ENCODE measurements at places on chromosomes 11 and 22. TPM values are rescaled to one million over a fixed set of nuclear protein-coding genes. Genes with fewer than 3 reads are reported as not detected.

Gene RGL4
- 24.6 TPM for total RNA-seq

Gene MMP12
- not detected for total RNA-seq

Gene C22orf42
- not detected for total RNA-seq

Gene PRR5L
- total RNA-seq, result 7.6 TPM

Gene GSTT2B
- not detected for total RNA-seq

Gene CASP12
- not detected for total RNA-seq

Gene RFPL2
- 0.47 TPM for total RNA-seq

Gene RTN4R
- total RNA-seq, result 0.36 TPM

Gene MRGPRX3
- not detected for total RNA-seq

Gene IL18
- total RNA-seq, result 0.27 TPM

Gene KRTAP5-7
- not detected for total RNA-seq

Gene ADAMTS15
- 0.11 TPM for total RNA-seq

Gene DRD4
- total RNA-seq, result 0.70 TPM

Gene MAML2
- total RNA-seq, result 59.8 TPM
